ENCODE measurements at places on chromosomes 7 and 10.
A peak's percentile ranks its signal among the peaks of the same experiment; 100 is the strongest.

DNA sequence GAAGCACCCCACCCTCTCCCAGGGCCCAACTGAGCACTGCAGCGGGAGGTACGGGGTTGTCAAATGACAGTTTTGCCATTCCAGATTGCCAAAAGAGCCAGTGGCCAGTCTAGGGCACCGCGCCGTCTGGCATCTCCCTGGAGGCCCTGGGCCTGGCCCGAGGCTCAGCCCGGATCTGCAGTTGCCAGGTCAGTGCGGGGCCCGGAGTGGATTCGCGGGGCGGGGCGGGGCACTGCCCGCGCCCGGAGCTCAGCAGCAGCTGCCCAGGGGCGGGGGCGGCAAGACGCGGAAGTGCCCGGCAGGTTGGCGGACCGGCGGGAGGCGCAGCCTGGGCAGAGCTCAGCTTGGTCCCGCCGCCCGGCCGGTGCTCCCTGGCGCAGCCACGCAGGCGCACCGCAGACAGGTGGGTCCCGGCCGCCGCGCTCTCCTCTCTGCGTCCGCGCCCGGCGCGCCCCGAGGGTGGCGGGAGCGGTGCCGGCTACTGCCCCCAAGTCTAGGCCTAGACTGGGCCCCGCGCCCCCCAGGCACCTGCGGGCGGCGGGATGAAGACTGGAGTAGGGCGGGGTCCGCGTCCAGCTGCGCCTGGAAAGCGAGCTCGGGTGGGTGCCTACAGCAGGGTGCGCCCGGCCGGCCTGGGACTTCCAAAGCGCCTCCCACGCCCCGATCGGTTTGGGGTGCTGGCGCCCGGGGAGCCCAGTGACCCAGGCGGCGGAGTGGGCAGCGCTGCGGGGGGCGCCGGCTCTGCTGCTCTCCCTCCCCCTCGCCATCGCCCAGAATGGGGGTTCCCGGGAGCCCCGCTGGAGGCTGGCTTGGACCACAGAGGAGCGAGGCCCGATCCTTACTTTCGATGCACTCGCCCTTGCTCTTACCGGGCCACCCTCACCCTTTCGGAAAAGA lies at the start of gene IRF5:
TSS of gene IRF5 (plus strand) at position 281 of the 897 bp plus-strand sequence. CDS start 4,155 bp downstream, outside the sequence.
- no peak for DNase-seq

DNA sequence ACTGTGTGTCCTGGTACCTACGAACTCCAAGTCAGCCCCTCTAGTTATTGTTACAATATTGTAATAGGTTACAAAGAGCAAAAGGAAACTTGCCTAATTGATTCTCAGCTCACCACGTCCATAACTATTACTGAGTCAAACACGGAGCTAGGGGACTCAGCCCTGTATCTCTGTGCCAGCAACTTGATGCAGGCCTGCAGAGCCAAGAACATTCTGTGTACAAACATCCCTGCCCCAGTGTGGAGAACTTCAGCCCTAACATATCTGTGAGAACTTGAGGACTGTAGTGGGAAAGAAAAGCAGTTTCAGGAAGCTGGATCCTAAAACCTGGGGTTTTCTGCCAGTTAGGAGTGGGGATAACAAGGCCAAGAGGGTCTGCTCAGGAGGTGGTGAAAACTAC lies 114.9 kb upstream of the PRSS58 start:
- DNase-seq = no peak

DNA sequence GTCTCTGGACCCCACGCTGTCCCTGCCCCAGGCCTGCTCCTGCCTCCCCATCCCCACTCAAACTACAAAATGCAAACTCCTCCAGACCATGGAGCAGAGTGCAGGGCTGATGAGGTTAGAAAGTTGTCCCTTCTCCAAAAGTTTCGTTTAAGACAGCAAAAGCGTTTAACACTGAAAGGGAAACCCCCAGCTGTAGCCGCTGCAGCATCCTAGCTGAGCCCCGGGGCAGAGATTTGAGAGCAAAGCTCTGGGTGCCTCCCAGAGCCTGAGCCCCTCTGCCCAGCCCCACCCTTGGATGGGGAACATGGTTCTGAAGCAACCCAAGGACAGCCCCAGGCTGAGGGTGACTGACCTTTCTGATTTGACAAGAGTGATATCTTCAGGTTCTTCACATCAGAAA lies 52.8 kb upstream of the ENO4 start:
- DNase-seq = no peak

GRCh38 chr7:156979711-156980110 lies 30.2 kb downstream of the NOM1 start:
- no peak for DNase-seq

- DNase-seq = no peak
These were observed 17.9 kb downstream of the BNIP3 start for GRCh38 chr10:131963811-131964210.

GRCh38 chr10:98427011-98427515 lies 12.1 kb upstream of the PYROXD2 start:
- DNase-seq = no peak

DNA sequence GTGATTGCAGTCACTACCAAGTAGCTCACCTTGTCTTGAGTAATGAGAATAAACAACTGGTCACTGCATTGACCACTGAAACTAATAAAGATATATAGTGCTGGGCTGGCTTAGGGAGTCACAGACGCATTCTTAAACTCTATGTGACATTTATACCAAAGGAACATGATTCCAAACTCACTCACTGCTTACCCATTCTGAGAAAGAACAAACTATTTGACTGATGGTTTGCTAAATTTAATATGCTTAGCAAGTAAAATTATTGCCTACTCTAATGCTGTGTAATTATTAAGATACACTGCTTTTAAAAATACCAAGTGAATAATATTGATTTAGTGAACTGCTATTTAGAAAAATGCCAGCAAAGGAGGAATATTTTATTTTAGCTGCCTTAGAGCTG lies 191.1 kb downstream of the LRMDA start:
- DNase-seq = no peak

- no peak for DNase-seq
These were observed 21.4 kb upstream of the PDGFA start for GRCh38 chr7:540997-541396.

DNA sequence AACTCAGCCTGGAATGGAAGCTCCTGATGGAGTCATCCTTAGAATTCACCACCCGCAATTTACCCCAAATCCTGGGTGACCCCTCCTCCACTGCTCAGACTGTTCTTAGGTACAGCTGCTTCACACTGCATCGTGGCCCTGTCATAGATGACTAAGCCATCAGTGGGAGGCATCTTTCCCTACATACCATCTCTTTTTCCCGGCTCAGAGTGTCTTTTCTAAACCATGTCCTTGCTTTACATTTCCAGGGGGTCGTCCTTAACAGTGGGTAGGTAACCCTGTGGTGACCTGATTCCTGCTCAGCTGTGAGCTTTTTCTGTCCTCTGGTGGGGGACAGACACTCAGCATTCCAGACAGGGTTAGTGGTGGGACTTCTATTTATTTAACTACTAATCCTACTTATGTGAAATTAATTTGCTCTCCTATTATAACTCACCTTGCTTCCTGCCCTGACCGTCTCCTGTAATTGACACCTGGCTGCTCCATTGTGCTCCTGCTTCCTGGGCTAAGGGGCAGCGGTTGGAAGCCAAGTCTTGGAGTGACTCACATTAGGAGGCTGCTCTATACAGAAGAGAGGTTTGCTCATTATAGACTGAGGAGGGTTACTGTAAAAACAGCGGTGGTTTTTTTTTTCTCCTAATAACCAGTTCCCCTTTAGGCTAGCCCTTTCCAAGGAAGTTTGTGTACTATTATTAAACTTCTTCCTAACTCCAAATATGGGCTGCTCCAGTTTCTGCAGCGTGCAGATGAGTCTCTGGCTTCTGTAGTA lies 40.6 kb downstream of the PYROXD2 start:
- no peak for DNase-seq

DNA sequence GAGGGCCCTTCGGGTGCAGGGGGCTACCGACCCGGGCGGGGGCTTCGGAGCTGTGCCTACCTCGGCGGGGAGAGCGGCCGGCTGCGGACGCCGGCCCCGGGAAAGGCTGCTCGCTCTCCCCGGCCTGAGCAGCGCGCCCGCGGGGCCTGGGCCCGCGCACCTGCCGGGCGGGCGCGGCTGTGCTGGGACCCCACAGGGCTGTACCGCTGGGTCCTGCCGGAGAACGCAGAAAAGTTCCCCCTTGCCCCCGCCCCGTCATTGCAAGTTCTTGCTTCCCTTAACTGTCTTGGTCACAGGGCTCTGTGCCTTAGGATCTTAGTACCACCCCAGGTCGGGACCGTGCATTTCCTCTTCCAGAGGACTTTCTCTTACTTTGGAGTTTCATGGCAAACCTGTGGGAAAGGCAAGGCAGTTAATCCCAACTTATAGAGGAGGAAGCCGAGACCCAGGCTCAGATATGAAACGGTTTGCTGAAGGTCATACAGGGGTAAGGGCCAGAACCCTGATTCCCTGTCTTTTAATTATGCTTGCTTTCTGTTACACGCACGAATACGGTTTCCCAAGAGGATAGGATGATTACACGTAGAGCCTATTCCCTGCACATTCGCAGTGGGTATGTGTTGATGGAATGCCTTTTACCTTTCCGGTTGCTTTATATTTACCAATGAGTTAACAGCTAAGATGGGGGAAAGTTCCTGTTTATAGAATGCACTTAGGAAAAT lies 652 bp downstream of the PCGF5 start:
- DNase-seq = peak; percentile 10

DNA sequence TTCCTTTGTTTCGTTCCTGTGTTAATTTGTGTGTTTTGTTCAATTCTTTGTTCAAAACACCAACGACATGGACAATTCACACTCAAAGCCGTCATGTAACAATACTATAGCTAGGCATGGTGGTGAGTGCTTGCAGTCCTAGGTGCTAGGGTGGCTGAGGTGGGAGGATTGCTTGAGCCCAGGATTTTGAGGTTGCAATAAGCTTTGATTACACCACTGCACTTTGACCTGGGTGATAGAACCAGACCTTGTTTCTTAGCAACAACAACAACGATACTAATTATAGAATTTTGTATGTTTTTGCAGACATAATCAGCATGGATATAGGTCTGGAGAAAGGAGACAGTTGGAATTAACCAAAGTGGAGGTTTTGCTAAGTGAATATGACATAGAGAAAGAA lies 936.2 kb downstream of the PCDH15 start:
- DNase-seq = no peak

GRCh38 chr10:127148066-127148932 lies 48.1 kb downstream of the INSYN2A start:
- no peak for DNase-seq

DNA sequence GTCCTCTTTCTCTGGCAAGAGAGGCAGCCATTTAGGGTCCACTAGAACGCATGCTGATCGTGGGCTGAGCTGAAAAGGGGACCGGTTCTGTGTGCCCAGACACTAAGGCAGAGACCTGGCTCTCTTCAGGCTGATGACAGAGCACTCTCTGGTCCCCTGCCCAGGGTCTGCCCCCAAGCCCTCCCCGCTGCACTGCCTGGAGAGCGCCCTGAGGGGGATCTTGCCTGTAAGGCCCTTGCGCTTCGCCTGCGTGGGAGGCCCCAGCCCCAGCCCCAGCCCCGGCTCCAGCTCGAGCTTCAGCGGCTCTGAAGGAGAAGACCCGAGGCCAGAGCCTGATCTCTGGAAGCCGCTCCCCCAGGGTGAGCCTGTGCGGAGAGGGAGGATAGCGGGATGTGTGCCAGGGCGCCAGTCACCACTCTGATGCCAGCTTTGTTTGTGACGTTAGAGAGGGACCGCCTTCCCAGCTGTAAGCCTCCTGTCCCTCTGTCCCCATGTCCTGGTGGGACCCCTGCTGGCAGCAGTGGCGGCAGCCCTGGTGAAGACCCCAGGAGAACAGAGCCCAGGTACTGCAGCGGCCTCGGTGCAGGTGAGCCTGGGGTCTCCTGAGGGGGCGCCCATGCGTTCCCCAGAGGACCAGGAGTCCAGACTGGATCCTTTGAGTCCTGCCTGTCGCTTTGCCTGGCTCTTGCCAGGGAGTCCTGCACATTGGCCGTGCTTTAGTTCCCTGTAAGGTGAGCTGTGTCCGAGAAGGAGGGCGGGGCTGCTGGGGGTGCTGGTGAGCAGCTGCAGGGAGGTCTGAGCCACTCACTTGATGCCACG lies 43.2 kb downstream of the ZNF467 start:
- no peak for DNase-seq

All from stimulated activated CD4-positive, alpha-beta T cell treated with anti-CD3 and anti-CD28 coated beads, Interleukin-4, amount 100 ng/mL, for 4 hours (primary cell).